Activated T-cell treated with anti-CD3 and anti-CD28 coated beads, Interleukin-2, amount 50 U/mL, for 24 hours (primary cell): ENCODE measurements at places on chromosomes 13 and 19.
A peak's percentile ranks its signal among the peaks of the same experiment; 100 is the strongest.

- DNase-seq, result no peak
Observed at GRCh38 chr13:51255556-51255955, 33.4 kb downstream of the FAM124A start.

DNA sequence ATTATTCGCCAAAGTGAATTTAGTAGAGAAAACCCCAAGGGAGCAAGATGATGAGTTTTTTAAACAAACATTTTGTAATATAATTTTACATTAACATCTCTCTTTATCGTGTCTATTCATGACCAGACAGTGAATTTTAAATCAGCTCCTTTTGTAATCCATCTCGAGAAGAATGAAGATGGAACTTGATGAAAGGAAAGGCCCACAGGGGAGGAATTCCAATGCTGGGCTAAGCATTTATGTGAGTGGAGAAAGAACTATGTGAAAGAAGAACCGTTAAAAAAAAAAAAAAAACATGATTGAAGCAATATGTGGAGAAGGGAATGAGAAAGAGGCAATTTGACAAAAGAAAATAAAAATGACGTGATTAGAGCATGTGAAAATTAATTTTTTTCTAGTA, 170.6 kb downstream of the KCTD12 start:
- no peak for DNase-seq

- DNase-seq, result no peak
Observed at GRCh38 chr13:36530861-36531590, 98.7 kb downstream of the CCNA1 start.

- no peak for DNase-seq
Observed at GRCh38 chr13:79392882-79393563, 13.0 kb downstream of the RBM26 start.

DNA sequence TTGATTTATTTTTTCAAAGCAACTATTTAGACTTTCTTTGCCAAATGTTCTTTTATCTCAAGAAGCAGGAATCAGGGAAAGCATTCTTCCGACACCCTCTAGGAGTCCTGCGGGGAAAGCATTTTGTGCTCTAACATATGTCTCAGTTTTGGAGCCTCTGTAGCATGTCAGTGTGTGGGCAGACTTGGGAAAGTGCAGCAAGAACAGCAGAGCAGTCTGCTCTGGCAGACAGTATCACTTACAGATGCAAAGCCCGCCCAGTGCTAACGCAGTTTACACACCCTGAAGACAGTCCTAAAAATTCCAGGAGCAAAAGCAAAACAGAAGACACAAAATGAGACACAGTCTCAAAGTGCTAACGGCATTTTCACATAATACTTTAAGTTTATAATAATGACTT, 393.5 kb downstream of the KLF12 start:
- no peak for DNase-seq

DNA sequence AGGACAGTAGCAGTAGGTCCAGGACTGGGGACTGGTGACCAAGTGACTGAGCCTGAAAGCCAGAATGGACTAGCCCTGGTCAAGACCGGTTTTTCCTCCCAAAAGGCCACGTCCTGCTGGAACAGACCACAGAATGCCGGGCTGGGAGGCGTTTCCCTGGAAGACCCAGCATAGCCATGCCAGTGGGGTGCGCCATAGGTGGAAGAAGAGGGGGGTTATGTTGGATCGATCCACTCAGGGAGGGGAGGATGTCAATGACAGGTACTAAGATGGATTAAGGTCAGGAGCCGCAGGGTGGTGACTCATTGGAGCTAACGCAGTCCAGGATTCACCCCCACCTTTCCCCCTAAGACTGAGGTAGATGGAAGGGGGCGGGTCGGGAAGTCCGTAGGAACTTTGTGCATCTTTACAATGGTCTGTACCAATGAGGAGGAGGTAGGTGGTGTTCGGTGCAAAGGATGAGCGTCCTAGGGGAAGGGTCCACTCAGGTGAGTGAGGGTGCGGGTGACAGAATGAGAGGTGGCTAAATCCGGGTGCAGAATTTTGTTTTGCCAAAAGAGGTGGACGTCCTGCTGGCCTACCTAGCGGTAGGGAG, 21.0 kb downstream of the VASP start:
- no peak for DNase-seq

GRCh38 chr13:50596776-50597203, 246.7 kb downstream of the DLEU7 start:
- no peak for DNase-seq

GRCh38 chr13:27792393-27793218, at the start of gene GSX1:
TSS of gene GSX1 (plus strand) at chr13:27792483. CDS start at chr13:27792691, 208 bp downstream.
- DNase-seq, result peak; percentile 63

DNA sequence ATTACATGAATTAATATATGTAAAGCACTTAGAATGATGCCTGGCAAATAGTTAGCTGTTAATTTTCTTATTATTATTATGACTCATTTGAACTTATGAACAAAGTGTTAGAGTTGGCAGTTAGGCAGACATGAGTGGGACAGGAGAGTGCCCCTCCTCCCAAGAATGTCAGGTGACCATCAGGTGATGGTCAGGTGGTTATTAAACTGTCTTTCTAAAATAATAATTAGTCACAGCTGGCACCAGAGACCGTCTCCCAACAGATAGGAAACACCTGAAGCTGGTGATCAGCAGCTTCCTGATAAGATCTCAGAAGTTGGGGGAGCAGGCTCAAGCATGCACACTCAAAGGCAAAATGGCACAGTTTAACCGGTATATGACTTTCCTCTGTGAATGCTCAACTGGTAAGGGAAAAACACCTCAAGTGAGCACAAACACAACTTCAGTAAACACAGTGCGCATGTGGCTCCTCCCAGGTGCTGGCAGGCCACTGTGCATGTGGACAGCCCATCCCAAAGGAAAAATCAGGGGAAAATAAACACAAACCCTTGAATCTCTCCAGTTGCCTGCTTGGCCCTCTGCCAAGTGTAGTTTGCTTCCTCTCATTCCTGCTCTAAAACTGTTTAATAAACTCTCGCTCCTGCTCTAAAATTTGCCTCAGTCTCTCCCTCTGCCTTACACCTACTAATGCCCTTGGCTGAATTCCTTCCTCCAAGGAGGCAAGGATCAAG, 54.0 kb downstream of the FLT1 start:
- no peak for DNase-seq

DNA sequence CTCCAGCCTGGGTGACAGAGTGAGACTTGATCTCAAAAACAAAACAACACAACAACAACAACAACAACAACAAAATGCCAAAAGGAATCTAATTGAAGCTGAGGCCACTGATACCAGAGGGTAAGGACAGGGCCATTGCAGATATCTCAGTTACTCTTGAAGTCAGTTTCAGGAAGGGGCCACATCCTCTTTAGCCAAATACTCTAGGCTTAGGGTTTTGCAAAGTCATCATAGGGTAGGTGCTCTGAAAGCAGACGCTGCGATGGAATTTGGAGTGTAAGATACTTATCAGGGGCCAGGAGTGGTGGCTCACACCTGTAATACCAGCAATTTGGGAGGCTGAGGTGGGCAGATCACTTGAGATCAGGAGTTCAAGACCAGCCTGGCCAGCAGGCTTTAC, 46.6 kb upstream of the UBAC2 start:
- DNase-seq, result no peak

GRCh38 chr19:52296400-52296772, 583 bp upstream of the ZNF480 start:
- DNase-seq, result peak; percentile 30

DNA sequence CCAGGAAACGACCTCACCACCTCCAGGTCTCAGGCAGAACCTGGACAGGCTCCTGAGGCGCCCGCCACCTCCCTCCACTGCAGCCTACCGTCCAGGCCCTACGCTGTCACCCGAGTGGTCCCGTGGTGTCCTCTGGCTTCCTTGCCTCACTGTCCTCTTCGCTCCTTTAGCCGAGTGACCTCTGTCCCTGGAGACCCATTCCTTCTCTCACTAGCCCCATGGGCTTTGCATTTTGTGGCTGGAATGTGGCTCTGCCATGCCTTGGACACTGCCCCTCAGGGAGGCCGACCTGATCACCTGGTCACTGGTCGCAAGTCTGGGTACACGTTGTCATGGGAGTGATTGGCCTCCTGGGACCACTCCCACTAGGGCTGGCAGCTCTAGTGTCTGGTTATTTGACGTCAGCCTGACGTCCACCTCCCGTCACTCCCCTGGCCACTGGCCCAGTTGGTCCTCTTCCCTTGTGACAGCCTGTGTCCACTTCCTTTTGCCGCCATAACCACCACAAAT, 17.9 kb downstream of the SLC25A42 start:
- DNase-seq, result no peak

DNA sequence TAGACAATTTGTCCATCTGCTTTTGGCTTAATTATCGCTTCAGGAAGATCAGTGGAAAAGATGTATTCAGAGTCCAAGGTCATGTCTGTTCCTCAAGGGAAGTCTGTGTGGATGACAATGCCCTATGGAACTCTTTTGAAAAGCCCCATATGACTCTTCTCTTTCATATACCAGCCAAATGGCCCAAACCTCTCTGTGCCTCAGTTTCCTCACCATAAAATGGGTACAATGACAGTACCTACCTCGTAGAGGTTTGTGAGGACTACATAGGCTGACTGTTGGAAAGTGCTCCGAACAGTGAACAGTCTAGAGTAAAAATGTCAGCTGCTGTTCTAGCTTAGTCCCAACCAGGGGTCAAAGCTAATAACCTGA, 104.6 kb downstream of the COL4A2 start:
- no peak for DNase-seq

- no peak for DNase-seq
Observed at GRCh38 chr13:51147732-51148131, 36.7 kb upstream of the C13orf42 start.

DNA sequence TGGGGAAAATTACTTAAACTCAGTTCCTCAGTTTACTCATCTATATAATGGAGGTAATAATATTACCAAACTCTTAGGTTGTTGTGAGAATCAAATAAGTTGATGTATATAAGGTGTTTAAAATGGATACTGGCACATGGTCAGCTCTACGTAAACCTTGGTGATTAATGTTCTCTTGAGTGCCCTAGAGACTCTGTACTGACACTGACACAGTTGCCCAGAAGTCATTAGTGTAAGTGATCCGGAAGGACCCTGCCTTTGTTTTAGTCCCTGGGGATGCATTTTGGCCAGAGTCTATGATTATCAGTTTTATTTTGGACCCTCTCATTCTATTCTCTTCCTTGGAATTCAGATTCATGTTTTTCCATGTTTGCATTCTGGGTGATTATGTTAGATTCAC, 31.9 kb downstream of the CHST8 start:
- no peak for DNase-seq

DNA sequence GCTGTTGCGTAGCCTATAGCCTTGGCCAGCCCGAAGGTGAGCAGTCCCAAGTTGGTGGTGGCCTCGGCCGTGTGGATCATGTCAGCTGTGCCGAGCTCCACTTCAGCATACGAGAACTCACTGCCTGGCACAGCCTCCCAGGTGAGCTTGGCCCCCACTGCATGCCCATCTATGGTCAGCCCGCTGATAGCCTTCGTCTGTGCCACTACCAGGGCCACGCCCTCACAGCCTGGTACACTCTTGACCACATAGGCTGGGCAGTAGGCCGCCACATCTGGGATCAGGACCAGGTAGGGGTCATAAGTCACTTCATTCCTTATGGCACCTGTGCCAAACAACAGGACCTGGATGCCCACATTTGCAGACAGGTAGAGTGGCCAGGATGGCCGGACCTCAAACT, 7.4 kb downstream of the FCGBP start:
- DNase-seq, result no peak

- no peak for DNase-seq
Observed at GRCh38 chr13:45949161-45949560, 97.6 kb upstream of the SIAH3 start.

GRCh38 chr19:16886305-16886880, 2.4 kb upstream of the F2RL3 start:
- DNase-seq, result no peak

DNA sequence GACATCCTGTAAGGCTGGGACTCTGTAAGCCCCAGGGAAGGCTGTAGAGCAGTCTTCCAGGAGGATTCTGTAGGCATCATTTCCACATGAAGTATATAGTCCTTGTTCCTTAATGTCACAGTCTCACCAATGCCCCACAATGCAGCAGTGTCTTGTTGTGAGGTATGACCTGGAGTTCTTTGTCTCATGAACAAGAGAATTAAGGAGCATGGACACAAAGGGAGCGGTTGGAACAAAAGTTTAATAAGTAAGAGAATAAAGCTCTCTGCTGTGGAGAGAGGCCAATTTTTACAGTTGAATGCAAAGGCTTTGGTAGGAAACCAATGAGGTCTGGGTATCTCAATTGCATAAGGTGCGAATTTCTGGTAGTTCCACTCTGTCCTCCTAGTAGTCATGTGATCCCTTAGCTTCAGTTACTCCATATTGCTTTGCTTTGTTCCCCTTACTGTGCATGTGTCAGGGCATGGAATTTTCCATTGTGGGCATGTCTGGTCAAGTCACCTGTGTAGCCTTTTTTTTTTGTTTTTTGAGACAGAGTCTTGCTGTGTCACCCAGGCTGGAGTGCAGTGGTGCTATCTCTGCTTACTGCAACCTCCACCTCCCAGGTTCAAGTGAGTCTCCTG, 124.3 kb upstream of the TMTC4 start:
- no peak for DNase-seq

GRCh38 chr19:1855040-1855827, 7.0 kb upstream of the REXO1 start:
- peak; percentile 83 for DNase-seq

DNA sequence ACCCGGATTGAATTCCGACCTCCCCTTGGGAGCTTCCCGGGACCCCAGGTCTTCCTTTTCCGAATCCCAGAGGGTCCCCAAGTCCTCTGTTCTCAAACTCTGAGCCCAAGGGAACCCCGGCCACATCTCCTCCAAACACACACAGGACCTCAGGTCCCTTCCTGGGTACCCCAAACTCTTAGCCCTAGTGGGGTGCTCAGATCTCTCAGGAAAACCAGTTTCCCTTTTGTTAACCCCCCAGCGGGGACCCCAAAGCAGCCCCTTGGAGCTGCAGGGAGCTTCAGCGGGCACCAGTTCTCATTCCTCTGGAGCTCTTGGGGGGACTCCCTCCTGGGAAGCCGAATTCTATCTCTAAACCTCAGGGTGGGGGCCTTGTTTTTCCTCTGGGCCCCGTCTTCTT, 774 bp downstream of the CACNG6 start:
- no peak for DNase-seq

DNA sequence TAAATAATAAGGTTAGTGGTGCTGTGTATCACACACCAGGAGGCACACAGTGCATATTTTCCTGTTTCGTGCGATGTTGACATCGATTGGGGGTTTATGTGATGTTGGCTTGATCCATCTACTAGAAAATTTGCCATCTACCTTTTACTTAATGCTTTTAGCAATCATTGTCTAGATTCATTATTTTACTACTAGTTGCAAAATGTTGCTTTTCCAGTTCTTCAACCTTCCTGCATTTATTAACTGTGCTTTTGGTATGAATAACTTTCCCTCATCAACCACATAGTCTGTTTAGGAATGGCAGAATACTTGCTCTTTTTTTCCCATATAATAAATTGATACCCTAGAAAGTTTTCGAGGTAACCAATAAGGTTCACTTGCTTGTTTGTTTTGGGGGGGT, 17.5 kb downstream of the C13orf42 start:
- DNase-seq, result no peak

DNA sequence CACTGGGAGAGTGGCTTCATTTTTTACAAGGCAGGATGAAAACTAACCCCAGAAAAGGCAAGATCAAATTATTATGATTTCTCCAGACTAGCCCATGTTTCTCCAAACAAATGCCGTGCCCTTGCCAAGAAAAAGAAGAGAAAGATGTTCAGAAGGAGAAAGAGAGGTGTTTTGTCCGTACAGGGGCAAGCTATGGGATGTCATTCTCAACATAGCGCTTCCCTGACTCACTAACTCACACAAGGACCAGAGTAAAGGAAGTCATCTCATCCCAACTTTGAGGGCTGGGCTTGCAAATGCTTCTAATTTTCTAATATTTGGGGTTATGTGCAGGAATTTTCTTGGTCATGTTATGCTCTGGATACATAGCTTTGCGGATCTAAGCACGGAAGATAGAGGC, 224.2 kb upstream of the MAB21L1 start:
- no peak for DNase-seq

GRCh38 chr19:45508861-45509691, 1.8 kb downstream of the VASP start:
- peak; percentile 54 for DNase-seq
